ENCODE measurements at places on chromosomes 4 and X. TPM values are rescaled to one million over a fixed set of nuclear protein-coding genes. Genes with fewer than 3 reads are reported as not detected.

The CDKL5 gene
- total RNA-seq: 8.3 TPM

The TSPAN7 gene
- not detected for total RNA-seq

GRCh38 chr4:154731756-154732155 lies 12.0 kb upstream of the LRAT start:
- peaks cover 9% of the 10 kb centered on the region for H3K4me1 ChIP-seq
- H3K36me3 ChIP-seq: no peaks in the 10 kb centered on the region
- no peak for DNase-seq
- peak overlapping the region; percentile 2 for H3K27ac ChIP-seq
- no peaks in the 10 kb centered on the region for H3K27me3 ChIP-seq

DNA sequence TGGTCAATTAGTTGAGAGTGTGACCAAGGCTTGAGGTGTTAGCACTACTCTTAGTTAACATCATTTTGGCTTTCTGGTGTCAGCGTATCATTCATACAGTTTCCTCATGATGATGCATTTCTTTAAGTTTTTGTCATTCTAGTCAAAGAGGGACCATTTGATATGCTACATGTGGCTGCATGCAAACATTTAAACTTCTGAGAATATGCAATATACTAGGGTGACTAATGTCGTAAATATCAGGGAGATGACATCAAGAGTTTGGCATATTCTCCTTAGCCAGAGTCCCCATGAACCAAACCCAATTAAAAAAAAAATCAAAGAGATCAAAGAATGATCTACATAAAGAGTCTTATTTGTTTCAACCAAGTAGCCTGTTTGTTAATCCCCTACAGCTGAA lies 537.4 kb upstream of the PCDH7 start:
- peaks cover 5% of the 10 kb centered on the region for H3K4me1 ChIP-seq
- no peak overlapping the region for H3K27ac ChIP-seq
- DNase-seq: no peak
- no peaks in the 10 kb centered on the region for H3K27me3 ChIP-seq
- no peaks in the 10 kb centered on the region for H3K36me3 ChIP-seq

GRCh38 chr4:26590639-26591038 lies 6.8 kb downstream of the TBC1D19 start:
- H3K4me3 ChIP-seq: no peak overlapping the region
- no peaks in the 10 kb centered on the region for H3K27me3 ChIP-seq
- H3K4me1 ChIP-seq: peaks cover 22% of the 10 kb centered on the region
- no peaks in the 10 kb centered on the region for H3K36me3 ChIP-seq
- H3K27ac ChIP-seq: no peak overlapping the region

DNA sequence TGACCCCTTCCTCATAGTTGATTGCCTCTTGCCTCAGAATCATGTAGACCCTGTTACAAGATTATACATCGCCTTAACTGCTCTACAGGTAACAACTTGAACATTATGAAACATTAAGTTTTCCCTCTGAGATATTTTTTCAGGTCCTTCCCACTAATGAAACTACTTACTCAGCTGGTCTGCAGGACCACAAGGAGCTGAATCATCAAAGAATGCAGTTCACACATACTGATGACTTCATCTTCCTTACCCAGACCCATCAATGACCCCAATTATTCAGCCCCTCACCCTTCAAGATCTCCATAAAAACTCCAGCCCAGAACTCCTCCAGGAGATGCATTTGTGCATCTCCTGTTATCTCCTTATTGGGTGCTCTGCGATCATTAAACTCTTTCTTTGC lies 720.9 kb downstream of the RAPGEF2 start:
- H3K36me3 ChIP-seq: no peaks in the 10 kb centered on the region
- no peak overlapping the region for H3K4me3 ChIP-seq
- DNase-seq: no peak
- H3K27ac ChIP-seq: no peak overlapping the region
- H3K27me3 ChIP-seq: no peaks in the 10 kb centered on the region

DNA sequence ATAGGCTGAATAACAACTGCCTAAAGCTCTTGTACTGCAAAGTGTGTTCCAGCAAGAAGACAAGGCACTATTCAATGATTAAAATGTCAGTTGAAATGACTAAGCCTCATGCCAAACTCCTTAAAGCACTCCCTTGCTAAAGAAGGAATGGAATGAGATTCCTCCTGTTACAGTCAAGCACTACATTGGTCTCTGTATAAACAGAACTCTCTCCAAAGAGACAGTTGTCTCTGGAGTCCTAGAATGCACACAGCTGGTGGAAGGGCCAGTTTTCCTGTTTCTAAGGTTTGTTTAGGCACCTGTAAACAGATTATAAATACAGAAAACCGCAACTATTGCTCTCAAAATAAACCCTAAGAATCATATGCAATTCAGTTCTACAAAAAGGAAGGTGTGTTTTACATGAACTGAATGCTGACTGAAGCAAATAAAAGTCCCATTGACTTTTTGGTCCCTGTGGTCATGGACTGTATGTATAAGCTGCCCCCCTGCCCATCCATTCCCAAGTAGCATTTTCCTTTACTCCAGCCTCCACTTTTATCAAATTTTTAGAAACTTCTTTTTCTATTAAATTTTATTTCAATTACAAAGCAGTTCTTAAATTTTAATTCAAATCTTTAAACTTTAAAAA lies 47.0 kb downstream of the FAT1 start:
- H3K4me3 ChIP-seq: no peak overlapping the region
- DNase-seq: peak; percentile 47
- peaks cover 18% of the 10 kb centered on the region for H3K36me3 ChIP-seq
- no peaks in the 10 kb centered on the region for H3K27me3 ChIP-seq
- peaks cover 14% of the 10 kb centered on the region for H3K4me1 ChIP-seq
- H3K27ac ChIP-seq: peak overlapping the region; percentile 79

All from MCF 10A (cell line).